Kasumi-1 (cell line): ENCODE measurements at places on chromosomes 5 and 9.

DNA sequence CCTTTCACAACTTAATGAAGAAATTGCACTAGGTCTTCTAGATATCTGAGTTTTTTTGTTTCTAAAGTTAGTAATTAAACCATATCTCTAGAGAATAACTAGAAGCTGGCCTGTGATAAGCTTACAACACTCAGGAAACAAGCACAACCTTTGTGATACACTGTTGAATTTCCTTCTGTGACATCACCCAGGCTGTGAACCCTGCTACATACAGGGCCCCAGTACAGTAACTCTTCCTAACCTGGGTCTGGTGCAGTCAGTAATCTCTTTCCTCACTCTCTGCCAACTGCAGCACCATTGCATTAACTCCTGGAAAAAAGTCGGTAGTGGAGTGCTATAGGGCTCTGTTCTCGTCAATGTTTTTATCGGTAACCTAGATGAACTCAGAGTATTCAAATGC lies 10.6 kb upstream of the IGFBPL1 start:
- DNase-seq = no peak

DNA sequence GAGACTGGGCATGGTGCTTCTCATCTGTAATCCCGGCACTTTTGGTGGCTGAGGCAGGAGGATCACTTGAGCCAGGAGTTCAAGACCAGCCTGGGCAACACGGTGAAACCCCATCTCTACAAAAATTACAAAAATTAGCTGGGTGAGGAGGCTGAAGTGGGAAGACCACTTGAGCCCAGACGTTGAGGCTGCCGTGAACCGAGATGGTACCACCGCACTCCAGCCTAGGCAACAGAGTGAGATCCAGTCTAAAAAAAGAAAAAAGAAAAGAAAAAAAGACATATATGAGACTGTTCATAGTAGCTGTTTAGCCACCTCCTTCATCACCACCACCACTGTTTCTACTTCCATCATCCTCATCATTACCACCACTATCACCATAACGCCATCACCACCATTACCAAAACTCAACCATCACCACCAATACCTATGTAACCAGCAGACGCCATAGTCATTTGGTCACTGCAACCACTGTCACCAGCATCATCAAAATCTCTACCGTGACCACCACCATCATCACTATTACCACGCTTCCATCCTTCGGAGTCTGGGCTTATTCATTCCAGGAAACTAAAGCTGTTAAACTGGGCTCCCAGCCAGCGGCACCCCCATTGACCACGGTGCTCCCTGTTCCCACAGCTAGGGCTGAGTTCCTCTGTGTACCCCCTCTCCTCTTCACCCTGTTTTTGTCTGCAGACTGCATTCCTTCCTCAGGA lies 8.4 kb upstream of the KIF12 start:
- no peak for DNase-seq

- DNase-seq = peak; percentile 39
Observed at GRCh38 chr9:127418037-127418471, 6.1 kb upstream of the ZNF79 start.

GRCh38 chr5:159309689-159310433 lies 20.4 kb downstream of the IL12B start:
- no peak for DNase-seq

DNA sequence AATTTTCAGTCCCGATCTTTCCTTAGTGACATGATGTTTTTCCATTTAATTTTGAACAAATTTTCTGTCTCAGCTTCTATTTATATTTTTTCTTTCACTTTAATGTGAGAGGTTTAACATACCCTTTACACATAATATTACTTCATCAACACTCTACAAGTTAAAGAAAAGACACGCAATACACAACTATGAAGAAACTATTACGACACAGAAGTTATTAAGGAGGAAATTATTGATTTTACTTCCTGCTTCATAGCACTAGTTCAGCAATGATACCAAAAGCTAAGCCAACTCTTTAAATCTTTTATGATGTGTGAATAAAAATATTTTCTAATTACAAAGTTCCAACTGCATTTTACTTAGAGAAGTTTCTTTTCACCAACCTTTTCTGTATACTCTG lies 432.3 kb upstream of the DAB2 start:
- no peak for DNase-seq

GRCh38 chr5:172769616-172770373 lies 1.2 kb downstream of the DUSP1 start:
- no peak for DNase-seq

DNA sequence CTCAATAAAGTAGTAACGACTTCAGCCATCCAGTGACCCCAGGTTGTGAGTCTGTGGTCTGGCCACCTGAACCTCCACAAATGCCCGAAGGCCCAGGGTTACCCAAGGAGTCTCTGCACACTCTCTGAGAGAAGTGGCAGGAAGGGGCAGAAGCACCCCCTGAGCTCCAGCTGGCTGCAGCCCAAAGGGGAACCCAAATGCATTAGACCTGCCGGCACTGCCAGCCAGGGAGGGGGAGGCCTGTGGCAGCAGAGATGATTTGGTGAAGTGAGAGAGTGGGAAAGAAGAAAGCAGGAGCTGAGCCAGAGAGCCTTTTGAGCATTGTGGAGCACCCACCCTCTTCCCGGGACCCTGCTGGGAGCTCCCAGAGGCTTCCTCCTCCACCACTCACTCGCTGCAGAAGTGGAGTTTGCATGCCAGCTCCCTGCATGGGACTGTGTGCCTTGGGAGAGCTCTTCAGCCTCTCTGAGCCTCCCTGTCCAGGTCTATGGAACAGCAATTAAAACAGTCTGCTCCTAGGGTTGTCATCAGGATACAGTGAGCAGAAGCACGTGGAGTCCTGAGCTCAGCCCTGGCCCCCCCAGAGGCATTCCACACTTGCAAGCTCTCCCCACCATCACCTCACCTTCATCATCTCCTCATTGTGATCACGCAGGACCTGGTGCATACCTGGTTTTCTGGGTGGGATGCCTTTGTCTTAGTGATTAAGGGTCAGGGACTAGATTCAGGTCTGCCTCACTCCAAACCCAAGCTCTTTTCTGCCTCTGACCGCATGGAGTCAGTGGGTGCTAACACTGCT lies 13.8 kb upstream of the ANGPTL2 start:
- DNase-seq = no peak

- DNase-seq = no peak
Observed at GRCh38 chr9:14909961-14910805, at the start of gene FREM1. Gene FREM1, minus strand, starts transcription at chr9:14910428. Its CDS starts 41,451 bp downstream, at chr9:14868977.

GRCh38 chr9:13898957-13899356 lies 415.0 kb downstream of the NFIB start:
- no peak for DNase-seq

GRCh38 chr5:126020770-126021169 lies 402.4 kb upstream of the GRAMD2B start:
- no peak for DNase-seq

DNA sequence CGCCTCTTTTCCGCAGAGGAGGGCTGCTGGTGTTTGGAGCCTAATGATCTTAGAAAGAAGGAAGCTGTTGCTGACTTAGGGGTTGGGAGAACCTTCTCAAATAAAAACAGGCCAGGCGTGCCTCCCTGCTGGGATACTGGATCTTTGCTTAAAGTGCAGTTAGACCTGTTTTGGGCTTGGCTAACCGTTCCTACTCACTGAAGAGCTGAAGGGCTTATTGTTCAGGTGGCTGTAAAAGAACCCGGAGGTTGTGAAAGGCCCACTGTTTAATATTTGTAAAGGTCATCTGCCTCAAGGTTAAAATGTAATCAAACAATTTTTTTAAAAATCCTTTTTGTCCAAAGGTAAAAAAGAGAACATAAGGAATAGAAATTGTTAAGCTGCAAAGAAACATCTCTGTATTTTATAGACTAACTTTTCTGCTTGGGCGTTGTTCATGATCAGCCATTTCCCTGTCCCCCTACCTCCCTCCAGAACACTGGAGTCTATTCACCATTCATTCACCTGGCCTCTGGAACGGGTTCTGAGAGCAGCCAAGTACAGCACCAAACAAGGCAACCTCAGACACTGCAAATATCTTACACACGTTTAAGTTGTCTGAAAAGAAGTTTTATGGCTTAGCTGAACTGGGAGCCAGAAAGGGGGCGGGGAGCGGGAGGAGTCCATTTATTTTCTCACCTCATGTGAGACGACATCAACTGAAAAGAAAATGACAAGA lies 18.6 kb upstream of the MTMR12 start:
- no peak for DNase-seq

GRCh38 chr5:74035521-74035937 lies 409.5 kb downstream of the ARHGEF28 start:
- DNase-seq = peak; percentile 12

DNA sequence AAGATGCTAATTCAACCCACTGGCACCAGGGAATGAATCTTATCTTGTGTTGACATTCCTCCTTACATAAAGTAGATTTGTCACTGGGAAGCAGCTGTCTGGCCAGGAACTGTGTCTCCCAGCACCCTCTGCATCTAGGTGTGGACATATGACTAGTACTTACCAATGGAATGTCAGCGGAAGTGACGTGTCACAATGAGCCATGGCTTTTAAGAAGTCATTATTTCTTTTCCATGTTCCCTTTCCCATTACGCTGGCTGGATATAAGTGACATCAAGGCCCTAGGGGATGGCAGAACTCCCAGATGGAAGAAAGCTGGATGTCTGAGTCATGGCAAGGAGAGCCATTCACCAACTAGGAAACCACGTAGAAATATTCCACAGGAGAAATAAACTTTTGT lies 84.7 kb upstream of the MAST4 start:
- DNase-seq = no peak

DNA sequence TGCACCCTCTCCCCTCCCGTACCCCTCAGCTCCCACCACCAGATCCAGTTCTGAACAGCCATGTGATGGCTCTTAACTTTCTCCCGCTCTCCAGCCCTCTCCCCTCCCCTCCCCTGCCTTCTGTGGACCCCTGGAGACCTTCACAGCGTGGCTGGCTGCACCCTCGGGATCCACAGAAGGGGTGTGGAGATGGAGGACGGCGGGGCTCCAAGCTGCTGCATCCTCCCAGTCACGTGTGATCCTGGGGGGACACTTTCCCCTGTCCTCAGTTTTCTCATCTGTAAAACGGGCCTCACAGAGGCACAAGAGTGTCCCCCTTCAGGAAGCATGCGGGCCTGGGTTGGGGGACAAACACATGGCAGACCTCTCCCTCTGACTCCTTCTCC lies 276.0 kb upstream of the MVB12B start:
- no peak for DNase-seq

GRCh38 chr9:33202552-33203201 lies 35.5 kb upstream of the B4GALT1 start:
- DNase-seq = no peak

DNA sequence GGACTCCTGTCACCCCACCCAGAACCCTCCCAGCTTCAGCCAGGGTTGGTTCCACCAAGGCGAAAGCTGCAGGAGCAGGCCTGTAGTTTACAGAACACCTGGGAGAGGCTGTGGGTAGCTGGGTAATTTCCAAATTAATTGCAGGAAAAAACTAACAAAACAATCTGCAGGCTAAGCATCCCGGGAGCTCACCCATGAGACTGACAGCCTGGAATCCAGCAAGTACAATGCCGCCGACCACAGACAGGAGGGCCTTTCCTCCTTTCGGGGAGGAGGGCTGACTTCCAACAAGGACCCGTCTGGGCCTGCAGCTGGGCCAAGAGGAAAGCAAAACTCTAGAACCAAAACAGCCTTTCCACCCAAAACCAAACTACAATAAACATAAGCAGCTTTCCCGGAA lies 10.3 kb downstream of the FOXE1 start:
- no peak for DNase-seq
